Esophagus squamous epithelium (tissue), 5 donors: ENCODE measurements at places on chromosomes 16 and 17.

GRCh38 chr17:38871247-38872015 is 1.6 kb downstream of the LASP1 start:
- DNase-seq = no peak

- no peak for DNase-seq
These were observed 7.4 kb upstream of the DPEP1 start for GRCh38 chr16:89606006-89606405.

GRCh38 chr17:17851103-17852002 is 14.6 kb upstream of the SREBF1 start:
- no peak for DNase-seq

- DNase-seq = no peak
These were observed 11.5 kb downstream of the ZNF597 start for GRCh38 chr16:3431779-3432219.

DNA sequence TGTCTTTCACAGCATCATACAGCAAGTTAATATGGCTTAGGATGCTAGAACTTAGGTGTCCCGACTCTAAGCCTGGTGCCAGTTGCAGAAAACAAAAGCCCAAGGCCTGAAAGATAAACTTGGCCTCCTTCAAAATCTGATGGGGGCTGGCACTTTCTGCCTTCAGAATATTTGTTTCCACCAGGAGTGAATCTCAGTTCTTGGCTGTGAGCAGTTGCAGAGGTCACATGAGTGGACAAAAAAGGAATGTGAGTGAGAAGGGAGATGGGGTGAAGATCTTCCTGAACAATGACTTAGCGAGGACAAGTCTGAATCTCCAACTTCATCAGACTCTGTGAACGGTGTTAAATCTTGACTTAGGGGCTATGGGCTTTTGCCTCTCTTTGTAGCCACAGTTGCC is 46.6 kb downstream of the HOXB1 start:
- DNase-seq = no peak

DNA sequence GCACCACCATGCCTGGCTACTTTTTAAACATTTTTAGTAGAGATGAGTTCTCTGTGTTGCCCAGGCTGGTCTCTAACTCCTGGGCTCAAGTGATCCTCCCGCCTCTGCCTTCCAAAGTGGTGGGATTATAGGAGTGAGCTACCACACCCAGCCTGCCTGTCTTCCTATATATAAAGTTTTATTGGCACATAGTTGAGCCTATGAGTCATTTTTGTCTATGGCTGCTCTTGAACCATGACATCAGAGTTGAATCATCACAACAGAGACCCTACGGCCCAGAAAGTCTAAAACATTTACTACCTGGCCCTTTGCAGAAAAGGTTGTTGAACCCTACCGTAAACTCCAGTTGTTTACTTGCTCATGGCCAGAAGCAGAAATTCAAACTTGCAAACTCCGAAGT is 7.9 kb downstream of the SEPTIN12 start:
- DNase-seq = no peak

DNA sequence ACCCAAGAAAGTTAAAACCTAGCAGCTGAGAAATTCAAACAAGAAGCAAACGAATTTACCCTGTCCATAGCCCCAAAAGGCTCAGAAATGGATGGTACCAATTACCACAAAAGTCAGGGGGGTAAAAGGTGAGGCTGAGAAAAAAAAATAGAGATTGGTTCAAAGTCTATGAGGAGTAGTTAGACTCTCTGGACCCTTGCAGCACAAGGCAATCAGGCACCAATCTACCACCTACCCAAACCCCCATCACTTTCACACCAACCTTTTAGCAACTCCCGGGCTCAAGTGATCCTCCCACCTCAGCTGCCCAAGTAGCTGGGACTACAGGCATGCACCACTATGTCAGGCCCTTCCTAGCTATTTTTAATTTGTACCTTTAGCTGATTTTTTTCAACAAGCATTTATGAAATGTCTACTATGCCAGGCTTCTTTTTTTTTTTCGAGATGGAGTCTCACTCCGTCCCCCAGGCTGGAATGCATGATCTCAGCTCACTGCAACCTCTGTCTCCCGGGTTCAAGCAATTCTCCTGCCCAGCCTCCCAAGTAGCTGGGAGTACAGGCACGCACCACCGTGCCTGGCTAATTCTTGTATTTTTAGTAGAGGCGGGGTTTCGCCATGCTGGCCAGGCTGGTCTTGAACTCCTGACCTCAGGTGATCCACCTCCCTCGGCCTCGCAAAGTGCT is 40.8 kb downstream of the USP32 start:
- DNase-seq = no peak

GRCh38 chr16:78462288-78463208 is 363.1 kb downstream of the WWOX start:
- no peak for DNase-seq

DNA sequence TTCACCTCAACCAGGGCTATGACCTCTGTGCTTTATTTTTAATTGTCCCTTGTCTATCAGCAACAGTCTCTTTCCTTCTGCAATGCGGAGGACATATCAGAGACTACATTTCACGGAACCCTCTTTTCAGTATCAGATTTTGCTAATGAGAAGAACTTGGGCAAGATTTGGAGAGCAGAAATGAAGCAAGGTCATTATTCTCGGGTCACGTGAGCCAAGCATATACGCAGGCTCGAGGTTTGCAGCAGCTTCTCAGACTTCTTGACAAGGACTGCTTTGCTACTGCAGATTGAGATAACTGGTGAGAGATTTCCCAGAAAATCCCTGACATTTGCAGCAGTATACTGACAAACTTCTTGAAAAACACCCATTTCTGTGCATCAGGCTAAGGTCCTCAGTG is 30.4 kb downstream of the ABCA10 start:
- DNase-seq = no peak

GRCh38 chr17:44558710-44559633 is 1.7 kb downstream of the FZD2 start:
- no peak for DNase-seq

DNA sequence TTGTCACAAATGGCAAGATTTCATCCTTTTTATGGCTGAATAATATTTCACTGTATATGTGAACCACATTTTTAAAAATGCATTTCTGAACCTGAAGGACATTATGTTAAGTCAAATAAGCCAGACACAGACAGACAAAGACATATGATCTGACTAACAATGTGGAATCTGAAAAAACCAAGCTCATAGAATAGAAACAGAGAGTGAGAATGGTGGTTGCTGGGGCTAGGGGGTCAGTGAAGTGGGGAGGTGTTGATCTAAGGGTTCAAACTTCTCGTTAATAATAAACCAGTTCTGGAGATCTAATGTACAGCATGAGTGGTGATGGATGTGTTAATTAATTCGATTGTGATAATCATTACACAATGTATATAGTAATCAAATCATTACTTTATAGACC is 475.1 kb downstream of the WWOX start:
- no peak for DNase-seq

DNA sequence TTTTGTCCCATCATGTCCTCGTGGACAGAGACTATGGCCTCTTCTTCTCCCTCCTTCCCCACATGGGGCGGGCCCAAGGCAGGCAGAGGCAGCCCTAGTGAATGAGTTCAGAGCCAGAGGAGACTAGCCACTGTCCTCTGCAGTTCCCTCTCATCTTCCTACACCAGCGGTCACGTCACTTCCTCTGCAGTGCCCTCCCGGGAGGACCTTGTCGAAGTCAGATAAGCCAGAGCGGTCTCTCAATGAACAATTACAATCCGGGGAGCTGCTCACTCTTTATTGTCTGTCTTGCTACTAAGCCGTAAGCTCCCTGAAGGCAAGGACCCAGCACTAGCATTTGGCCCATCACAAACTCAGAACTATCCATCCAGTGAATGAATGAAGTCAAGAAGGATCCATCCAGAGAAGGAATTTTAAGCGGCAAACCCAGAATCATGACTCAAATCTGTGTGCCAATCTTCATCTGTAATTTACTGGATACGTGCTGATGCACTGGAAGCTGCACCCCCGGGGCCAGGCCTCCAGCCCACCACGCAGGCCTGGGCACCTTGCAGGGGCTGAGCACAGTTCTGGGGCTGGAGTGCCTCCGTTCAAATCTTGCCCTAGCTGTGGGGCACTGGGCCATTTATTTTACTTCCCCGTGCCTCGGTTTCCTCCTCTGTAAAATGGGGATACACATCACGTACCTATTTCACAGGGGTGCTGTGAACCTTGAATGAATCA is 18.1 kb downstream of the ZNF423 start:
- DNase-seq = no peak

GRCh38 chr17:57971572-57971971 is 16.4 kb upstream of the CUEDC1 start:
- no peak for DNase-seq

- DNase-seq = no peak
These were observed 318.3 kb downstream of the SLC39A11 start for GRCh38 chr17:72774236-72774635.

DNA sequence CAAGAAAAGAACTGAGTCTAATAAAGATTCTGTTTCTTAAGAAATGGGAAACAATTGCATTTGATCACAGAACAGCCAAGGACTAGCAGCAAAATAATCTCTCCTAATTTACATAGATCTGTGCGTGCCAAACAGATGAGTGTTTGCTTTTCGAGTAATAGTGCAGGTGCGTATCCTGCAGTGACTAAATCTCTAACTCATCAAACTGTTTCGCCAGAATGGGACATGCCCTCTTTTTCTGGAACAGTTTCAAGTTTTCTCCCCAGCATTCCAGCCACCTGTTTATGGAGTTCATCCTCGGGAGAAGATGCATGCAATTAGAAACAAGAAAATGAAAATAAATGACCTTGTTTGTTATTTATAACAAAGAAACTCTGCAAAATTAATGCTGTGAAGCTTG is 5.7 kb upstream of the TOX3 start:
- no peak for DNase-seq

GRCh38 chr17:50163843-50164696 is 1.7 kb upstream of the SGCA start:
- DNase-seq = no peak

DNA sequence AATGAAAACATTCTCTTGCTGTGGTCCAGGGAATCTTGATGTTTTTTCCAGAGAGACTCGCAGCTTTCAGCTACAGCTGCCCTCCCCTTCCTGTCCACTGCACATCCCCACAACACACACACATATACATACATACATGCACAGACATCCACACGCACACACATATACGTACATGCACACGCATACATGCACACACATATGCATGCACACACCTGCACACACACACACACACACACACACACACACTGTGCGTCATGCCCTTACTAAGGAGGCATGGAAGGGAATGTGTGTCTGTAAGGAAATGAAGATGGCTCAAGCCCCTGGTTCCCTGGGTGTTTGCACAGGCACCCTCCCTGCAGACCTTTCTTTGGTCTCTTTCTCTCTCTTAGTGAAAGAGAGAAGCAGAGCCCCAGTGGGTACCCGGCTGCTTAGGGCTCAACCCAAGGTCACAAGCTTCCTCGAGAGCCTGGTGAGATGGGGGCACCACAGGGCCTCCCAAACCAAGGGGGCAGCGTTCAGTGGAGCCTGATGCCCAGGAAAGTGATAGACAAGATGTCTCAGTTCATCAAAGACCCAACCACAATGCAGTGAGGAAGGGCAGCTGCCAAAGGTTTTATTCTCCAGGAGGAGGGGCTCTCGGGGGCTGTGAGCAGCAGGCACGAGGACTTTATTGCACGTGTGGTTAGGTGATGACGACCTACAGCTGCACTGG is 33.3 kb downstream of the TNFRSF13B start:
- no peak for DNase-seq

DNA sequence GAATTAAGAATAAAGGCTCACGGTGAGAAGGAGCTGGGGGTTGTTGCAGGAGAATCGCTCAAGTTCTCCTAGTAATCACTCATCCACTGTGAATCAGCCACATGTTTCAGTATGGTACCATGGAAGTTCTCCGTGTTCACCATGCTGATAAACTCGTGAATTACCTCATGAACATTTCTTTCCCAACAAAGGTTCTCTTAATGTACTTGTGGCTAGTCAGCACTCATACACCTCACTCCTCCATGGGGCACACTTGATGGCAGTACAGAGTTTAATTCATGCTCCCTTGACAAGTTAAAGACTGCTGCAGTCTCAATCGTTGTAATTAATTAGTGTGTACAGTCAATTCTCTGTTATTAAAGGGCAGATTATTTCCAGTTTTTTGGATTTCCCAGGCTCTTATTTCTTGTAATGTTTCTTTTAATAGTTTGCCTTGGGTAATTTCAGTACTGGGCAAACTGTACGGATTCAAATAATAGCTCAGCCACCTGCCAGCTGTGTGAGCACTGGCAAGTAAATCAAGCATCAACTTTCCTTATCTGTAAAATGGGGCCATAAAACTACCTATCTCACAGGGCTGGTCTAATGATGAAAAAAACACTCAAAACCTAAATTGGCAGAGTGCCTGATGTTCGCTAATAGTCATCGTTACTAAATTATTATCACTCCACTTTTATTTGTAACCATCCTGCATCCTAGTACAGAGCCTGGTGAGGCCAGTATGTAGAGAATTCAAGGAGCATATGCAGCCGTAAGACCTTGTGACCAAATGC is 6.1 kb downstream of the GOT2 start:
- no peak for DNase-seq

DNA sequence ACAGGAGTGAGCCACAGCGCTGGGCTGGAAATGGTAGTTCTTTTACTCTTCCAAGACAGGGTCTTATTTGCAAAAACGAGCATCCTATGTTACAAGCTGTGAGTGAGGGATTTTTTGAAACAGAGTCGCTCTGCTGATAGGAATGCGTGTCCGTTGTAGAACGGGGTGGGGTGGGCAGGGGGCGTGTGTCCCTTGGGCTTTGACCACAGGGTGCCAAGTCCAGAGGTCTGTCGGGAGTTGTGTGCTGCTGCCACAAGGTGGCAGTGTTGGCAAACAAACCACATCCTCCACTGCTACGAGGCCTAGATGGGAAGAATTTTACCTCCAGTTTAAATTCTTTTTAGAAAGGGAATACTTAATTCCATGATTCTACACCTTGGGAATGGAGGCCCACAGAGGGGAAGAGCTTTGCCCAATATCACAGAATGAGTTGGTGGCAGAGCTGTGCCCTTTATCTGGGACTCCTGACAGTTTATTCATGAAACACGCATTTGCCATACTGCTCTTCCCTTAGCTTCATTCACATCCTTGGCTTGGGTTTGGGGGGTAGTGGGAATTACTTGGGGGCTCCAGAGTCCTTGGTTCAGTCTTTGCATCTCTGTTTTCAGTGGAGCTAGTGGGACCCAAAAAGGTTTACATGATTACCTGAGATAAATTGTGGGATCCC is 30.6 kb upstream of the ETV4 start:
- no peak for DNase-seq
